ENCODE measurements at places on chromosomes 13 and 19.

DNA sequence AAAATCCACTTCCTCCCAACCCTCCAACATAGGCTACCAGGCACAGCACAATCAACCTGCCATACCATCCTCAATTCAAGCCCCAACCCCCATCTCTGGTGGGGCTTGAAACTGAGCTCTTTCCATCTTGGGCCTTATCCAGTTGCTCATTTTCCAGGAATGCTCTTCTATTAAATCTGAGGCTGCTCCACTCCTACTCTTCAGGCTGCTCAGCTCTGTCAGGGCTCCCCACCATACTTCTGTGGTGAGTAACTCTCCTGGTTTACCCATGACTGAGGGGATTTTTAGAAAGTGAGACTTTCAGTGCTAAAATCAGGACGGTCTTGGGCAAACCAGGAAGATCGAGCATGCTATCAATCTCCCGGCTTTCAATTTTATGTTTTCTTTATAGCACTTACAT is 512.8 kb downstream of the LMO7 start:
- no peak for DNase-seq

GRCh38 chr19:56116606-56117005 is 4.5 kb downstream of the ZNF787 start:
- peak; percentile 90 for DNase-seq

- no peak for DNase-seq
Measured at GRCh38 chr13:57734306-57734705, 102.8 kb downstream of the PCDH17 start.

DNA sequence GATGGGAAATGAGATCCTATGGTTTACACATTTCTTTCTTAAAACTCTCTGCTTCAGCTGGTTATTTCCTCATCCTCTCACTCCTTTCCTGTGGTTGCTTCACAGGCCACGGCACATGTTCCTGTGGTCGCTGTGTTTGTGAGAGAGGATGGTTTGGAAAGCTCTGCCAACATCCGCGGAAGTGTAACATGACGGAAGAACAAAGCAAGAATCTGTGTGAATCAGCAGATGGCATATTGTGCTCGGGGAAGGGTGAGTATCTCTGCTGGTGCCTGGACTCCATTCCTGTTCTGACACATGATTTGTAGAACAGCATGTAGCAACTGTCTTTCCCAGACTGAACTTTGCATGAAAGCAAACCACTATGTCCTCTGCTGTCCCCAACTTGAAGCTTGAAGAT is 254.2 kb downstream of the ITGBL1 start:
- DNase-seq = no peak

DNA sequence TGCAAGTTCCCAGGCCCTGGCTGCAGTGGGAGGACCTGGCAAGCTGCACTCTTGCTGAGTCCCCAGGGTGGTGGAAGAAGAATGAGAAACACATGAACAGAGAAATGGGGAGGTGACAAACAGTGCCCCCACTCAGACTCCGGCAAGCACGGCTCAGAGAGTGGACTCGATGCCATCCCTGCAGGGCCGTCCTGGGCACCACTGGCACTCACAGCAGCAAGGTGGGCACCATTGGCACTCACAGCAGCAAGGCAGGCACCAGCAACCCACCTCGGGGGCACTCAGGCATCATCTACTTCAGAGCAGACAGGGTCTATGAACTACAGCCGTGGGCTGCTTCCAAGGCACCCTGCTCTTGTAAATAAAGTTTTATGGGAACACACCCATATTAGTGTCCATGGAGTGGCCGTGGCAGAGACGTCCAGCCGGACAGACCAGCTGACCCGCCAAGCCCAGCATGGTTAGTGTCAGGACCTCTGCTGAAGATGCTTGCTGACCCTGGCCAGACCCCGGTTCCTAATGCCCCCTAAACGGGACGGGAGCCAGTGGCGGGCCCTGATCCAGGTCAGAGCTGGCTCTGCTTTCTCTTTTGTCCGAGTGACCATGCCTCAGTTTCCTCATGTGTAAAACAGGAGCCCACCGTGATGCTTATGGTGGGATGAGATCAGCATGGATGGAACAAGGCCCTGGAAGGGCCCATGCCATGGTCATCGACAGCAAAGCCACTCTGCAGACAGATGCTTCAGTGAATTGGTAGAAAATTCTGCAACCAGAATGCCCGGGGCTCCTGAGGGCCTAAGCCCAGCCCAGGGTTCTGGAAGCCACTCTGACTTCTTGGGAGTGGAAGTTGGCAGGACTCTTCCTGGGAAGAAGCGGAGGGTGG is 2.1 kb upstream of the F10 start:
- DNase-seq = no peak

GRCh38 chr13:94550062-94550738 is 45.8 kb downstream of the TGDS start:
- DNase-seq = no peak

GRCh38 chr13:107548338-107548737 is 667.0 kb downstream of the LIG4 start:
- no peak for DNase-seq

GRCh38 chr19:34985249-34986022 is 14.7 kb upstream of the GRAMD1A start:
- peak; percentile 25 for DNase-seq

GRCh38 chr19:538641-539428 is 5.0 kb upstream of the GZMM start:
- DNase-seq = no peak

DNA sequence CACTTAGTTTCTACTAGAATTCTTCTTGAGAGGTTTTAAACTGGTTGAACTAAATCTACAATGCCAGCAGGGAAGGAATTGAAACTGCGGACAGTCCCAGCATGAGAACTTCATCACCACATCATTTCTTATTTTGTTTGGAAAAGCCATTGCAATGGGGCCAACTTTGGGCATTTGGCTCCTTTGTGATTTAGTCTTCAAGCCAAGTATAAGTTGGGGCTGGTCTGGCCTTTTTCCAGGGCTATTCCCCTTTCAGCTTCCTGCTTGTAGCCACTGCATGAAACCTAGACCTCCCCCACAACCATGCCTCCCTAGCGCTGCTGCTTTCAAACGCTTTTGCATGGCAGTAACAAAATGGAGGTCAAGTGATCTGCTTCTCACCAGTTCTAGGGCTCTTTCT is 142.3 kb downstream of the RGCC start:
- no peak for DNase-seq

DNA sequence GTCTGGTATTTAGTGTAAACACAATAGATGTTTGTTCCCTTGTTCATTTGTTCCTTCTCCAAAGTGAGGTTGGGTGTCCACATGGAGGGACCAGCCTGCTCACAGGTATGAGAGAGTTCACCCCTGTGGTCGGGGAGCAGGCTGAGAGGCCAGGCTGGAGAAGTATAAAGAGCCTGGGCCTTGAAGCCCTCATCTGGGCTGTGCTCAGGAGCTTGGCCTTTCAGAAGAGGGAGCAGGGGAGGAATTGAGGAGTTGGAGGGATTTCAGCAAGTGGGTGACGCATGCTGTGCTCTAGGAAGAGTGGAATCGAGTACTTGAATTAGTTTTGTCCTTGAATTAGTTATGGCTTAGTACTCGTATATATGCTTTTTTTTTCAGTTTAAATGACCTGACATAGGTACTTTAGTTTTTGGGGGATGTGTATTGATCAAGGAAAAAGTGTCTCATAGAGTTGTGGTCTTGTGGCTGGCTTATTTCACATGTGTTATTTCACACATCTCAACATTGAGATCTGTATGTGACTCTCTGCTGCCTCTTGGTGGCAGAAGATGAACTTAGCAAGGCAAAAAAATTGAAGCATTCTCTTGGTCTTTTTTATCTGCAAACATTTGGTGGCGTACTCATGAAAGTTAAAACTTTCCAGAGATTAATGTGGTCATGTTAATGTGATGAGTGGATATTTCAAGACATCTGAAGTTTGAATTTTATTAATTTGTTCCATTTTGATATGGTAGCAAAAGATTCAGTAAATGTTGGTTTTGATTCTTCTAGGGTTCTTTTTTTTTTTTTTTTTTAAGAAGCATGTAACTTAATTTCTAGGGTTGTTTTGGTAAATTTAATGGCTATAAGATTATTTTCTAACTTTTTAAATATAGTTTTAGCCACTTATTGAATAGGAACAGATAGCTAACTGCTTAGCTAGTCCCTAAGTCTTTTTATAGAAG is 54.3 kb downstream of the SLAIN1 start:
- DNase-seq = peak; percentile 77

DNA sequence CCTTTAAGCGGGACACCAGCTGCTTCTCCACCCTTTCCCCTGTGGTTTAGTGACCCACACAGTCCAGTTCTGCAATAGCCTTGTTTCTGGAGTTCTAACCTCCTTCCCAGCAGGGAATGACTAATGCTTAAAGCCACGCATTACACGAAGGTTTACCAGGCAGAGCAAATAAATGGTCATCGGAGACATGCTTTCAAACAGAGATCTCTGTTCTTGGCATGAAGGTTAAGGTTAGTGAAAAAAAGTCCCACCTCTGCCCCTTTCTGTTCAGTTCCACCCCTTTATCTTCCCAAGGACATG is 25.3 kb upstream of the MEDAG start:
- DNase-seq = no peak

DNA sequence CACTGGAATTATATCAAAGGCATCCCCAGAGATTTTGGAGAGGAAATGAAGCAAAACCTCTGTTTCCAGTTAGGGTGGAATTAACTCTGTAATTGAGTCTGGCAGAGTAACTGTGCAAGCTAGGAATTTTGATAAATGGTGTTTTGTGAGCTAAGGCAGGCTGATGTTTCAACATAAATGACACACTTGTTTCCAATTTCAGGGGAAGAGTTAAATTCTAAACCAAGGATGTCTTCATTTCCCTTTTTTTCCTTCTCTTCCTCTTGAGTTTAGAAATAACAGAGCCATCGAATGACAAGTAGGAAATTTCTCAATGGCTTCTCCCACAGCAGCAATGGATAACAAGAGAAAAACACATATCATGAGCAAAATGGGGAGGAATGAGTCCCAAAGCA is 131.2 kb downstream of the IRS2 start:
- no peak for DNase-seq

DNA sequence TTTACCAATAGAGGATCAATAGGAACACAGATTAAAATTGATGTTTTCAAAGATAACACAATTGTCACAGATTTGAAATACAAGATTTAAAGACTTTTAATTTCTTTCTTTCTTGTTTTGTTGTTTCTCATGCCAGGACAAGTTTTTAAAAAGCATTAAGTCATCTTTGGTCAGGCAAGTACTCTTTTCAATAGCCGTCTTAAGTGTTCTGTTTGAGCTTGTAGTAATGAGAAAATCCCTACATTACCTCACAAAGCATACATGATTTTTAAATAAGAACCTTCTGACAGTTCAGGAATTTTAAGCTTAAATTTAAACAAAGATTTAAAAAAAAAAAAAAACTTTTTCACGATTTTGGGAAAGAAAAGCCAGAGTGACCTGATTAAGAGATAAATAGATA is 216.3 kb upstream of the PRR20A start:
- no peak for DNase-seq

Data from NCI-H524 (cell line).